HCT116 (cell line): ENCODE measurements at places on chromosomes 6 and 20. TPM values are rescaled to one million over a fixed set of nuclear protein-coding genes. Genes with fewer than 3 reads are reported as not detected.

The TRIM10 gene
- total RNA-seq: 0.98 TPM

DNA sequence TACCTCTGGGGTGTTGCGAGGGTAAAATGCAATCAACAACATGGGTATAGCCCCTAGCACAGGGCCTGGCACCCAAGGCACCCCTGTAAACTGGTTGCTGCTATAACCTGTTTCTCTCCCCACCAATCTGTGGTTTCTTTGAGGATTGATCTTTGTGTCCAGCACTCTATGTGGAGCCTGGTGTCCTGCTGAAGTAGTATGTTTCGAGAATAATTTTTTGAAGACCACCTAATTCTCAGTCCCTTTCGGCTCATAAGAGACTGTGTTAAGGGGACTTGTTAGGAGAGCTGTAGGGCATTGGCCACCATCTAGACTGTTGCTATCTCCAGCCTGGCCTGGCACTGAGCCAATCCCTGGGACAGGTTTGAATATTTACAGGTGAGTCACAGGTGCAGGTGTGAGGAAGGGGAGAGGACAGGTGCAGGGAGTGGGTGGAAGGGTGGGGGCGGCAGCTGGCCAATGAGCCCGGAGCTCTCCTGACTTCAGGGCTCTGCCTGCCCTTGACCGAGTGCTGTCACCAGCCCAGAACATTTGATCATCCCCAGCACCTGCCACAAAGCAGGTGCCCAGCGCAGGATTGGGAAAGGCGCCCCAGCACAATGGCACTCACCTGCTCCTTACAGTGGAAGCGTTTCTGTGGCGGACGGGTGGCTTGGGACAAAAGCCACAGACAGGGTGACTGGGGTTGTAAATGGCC is 8.1 kb upstream of the C20orf144 start:
- peaks cover 3% of the 10 kb centered on the region; the same call in 1 of the 2 replicates for H3K36me3 ChIP-seq
- H3K4me1 ChIP-seq: no peaks in the 10 kb centered on the region

- H3K36me3 ChIP-seq: no peaks in the 10 kb centered on the region
- DNase-seq: no peak
- H3K27me3 ChIP-seq: no peaks in the 10 kb centered on the region
- H3K4me3 ChIP-seq: no peak overlapping the region
Observed at GRCh38 chr6:13943943-13944342, 19.2 kb downstream of the RNF182 start.

GRCh38 chr6:85186546-85187175 is 263.2 kb upstream of the NT5E start:
- H3K4me3 ChIP-seq: no peak overlapping the region
- DNase-seq: no peak
- H3K4me1 ChIP-seq: no peaks in the 10 kb centered on the region
- no peaks in the 10 kb centered on the region for H3K36me3 ChIP-seq
- H3K27me3 ChIP-seq: peaks cover 8% of the 10 kb centered on the region; the same call in 1 of the 2 replicates
- no peak overlapping the region for H3K27ac ChIP-seq

The MTCH1 gene
- total RNA-seq: 161 TPM

The PNLDC1 gene
- total RNA-seq: 0.37 TPM

The SIRPB2 gene
- total RNA-seq: not detected

DNA sequence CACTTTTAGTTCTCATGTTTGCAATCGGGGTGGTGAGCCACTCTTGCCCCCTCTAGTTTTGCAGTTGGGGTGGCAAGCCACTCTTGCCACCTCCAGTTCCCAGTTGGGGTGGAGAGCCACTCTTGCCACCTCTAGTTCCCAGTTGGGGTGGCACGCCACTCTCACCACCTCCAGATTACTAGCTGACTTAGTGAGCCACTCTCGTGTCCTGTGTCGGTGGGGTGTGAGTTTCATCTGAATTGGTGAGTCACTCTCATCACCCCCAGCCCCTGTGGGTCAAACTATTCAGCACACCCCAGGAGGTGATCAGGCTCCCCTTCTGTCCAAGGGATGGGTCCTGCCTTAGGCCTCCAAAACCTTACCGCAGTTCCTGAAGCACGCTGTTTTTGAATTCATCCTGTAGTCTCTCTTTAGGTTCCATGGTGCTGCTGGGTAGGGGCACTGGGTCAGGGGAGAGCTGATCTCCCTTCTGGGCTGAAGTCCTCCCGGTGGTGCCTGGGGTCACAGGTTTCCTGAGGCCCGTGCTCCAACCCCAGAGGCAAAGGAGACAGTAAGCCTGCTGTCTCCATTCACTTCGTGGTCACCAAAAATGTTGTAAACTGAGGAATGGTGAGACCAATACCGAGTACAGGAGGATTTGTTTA is 224.2 kb upstream of the SYNCRIP start:
- no peak for DNase-seq
- no peaks in the 10 kb centered on the region for H3K4me1 ChIP-seq
- no peak overlapping the region for H3K4me3 ChIP-seq
- H3K27me3 ChIP-seq: 0 out of 2 replicates have a peak, but pooled peaks cover 4% of the 10 kb centered on the region
- no peak overlapping the region for H3K27ac ChIP-seq
